ENCODE measurements at places on chromosomes 2 and 18.

- no peak for DNase-seq
Observed at GRCh38 chr2:31297751-31298150, 63.8 kb downstream of the EHD3 start.

DNA sequence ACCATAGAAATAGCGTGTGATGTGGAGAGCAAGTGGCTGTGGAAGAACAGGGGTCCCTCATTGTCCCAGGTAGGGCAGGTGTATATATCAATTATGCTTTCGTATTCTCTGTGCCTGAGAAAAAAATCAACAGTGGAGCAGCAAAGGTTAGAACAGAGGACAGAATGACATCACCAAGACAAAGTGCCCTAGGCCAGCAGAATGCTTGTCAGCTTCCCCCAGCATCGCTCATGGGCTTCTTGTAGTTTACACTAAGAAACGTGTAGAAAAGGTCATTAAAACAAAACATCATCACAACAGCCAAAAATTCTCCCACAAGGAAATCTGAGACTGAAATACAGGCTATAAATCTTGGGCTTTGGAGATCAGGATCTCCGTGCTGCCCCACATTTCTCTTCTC, 288.0 kb downstream of the TDRD15 start:
- DNase-seq, result no peak

GRCh38 chr2:40431600-40431955, 20.3 kb downstream of the SLC8A1 start:
- no peak for DNase-seq

DNA sequence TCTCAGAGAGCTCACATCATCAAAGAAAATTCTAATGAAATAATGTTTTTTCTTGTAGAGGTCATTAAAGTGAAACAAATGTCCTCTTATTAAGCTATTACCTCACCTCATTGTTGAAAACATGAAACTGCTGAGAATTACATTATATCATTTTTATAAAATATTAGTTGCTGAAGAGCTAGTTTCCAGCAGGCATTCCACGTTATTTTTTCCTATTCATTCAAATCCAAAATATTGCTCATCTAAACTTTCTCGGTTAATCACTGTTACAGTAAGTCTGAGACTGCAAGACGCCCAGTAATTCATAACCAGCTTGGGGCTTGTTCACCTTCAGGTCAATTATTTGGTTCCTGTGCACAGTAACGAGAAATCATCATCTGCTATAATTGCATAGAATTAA, 138.5 kb upstream of the RASGRP3 start:
- no peak for DNase-seq
